SK-MEL-5 (cell line): ENCODE measurements at places on chromosomes 2 and 18. TPM values are rescaled to one million over a fixed set of nuclear protein-coding genes. Genes with fewer than 3 reads are reported as not detected.
A peak's percentile ranks its signal among the peaks of the same experiment; 100 is the strongest.

- DNase-seq: no peak
These were observed 46.1 kb upstream of the RAB1A start for GRCh38 chr2:65175894-65176530.

GRCh38 chr2:101089942-101090799, 61.0 kb downstream of the TBC1D8 start:
- DNase-seq: no peak

The UPP2 gene
- not detected in 2 replicates for total RNA-seq

DNA sequence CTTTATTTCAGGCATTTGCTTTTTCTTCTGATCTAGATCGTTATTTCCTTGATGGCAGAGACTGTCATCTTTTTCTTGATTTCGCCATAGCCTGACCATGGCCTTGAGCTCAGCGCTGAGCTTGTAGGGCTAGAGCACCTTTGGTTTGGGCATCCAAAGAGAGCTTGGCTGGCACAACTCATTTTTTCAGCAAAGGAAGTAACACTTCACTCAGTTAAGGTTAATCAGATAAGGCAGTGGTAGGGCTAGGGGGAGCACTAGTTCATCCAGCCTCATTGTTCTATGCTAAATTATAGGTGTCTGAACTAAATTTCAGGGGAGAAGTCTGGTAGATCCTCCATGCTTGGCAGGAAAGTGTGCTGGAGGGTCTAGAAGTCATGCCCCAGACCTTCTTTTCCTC, 125.0 kb downstream of the SETBP1 start:
- no peak for DNase-seq

DNA sequence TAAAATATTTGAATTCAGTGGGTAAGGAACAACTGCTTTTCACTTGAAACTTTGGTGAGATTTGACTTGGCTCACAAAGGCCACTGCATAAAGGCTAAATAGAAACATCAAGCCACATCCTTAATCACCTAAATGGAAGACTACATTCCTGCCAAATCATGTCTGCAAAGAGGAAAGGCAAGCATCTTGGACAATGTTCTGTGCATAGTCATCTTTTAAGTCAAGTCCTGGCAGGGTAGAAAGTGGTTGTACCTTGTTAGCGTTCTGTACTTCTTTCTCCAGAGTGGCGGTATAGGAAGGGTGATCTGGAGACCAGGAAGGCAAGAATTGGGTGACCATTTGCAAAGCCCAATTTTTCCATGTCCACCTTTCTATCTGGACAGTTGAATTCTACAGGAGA, 121.4 kb upstream of the SLC14A2 start:
- DNase-seq: no peak

The USP14 gene
- 16.8 and 18.4 TPM in 2 replicates for total RNA-seq

The RGPD4 gene
- total RNA-seq: 0.08 TPM in 1 of 2 replicates, not detected in the other

DNA sequence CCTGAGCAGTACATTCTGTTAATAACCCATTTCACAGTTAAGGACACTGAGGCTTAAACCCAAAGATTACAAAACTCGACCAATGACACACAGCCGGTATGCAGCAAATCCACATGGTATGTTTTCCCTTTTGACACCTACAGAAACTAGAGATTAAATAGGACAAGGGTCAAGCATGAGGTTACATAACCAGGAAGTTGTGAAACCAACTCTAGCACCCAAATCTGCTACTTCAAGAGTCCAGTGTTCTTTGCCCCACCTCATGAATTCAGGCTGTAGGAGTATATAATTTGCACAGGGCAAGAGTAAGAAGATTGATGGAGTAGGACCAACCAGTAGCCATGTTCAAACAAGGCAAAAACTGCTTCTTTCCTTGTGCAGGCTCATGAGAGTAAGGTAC, 249.8 kb downstream of the BCL11A start:
- no peak for DNase-seq

The SULT1C2 gene
- total RNA-seq: 5.0 and 10.7 TPM in 2 replicates

The COL4A3 gene
- 0.03 TPM in 1 of 2 replicates, not detected in the other for total RNA-seq

GRCh38 chr2:145806546-145806945, 1286.6 kb upstream of the ZEB2 start:
- DNase-seq: no peak

DNA sequence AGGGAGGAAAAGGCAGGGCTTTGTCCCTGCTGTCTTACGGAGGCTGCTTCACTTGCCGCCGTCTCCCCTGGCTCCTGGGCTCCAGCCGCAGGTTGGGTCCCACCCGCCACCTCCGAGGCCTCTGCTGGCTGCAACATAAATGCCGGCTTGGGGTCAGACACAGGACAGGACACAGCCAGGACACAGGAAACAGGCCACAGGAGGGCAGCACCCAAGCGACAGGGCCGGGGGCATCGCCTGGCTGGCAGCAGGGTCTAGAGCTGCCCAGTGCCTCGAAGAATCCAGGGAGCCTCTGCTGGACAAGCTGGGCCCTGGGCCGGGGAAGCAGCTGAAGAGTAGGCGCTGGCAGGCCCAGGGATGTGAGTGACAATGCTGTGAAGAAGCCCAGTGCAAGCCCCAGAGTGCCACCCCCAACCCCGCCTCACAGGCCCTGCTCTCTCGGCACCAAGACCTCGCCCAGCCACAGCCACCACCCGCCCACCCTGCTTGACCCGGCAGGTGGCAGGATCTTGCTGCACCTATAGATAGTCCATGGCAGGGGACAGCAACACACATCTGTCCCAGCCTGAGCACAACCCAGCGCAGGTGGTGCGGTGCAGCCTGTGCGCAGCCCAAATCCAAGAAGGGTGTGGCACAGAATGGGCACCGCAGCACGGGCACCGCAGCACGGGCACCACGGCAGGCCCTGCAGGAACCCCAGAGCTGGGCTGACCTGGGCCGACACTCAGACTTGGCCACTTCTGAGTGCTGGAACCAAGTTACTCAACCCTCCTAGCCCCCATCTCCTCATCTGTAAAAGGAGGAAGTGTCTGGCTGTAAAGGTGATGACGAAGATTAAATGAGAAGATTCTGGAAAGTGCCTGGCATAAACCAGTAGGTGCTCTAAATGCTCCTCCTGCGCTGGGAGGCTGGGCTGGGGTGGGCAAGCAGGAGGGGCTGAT, 55.6 kb downstream of the BIN1 start:
- peak; percentile 7 for DNase-seq

DNA sequence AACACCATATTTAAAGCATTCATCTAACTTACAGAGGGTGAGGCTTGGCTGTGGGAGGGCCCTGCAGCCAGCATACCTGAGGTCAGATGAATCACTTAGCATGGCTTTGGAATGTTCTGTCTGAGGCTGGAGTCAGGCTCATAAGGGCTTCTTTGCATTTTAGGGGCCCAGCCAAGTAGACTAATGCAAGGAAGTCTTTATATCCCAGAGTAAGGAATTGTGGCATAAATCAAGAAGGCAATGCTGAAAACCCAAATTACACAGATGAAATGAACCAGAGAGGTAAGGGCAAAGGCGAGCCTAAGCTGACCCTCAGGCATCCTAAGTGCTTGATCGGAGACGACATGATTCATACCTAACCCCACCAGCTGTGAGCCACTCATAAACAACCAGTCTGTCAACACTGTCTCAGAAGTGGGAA, 383.6 kb downstream of the DCC start:
- no peak for DNase-seq

- DNase-seq: no peak
These were observed 19.5 kb downstream of the MALL start for GRCh38 chr2:110095994-110096633.

The COLEC11 gene
- total RNA-seq: not detected in 2 replicates

- DNase-seq: no peak
These were observed 15.9 kb downstream of the POLI start for GRCh38 chr18:54284981-54285785.

DNA sequence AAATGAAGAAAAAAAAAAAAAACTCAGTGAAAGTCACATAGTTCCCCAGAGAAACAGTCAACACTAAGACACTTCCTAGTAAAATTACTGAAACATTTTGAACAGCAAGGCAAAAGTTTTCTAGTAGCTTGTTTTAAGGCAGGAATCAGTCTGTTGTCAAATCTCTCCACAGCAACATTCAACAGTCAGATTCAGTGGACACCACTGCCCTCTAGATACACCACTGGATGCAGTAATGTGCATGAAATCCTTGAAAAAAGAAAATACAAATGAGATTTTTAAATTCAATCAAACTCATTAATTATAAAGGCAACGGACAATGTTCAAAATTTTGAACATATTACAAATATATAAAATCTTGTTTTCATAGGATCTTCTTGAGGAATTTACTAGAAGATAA, 46.4 kb downstream of the GRB14 start:
- DNase-seq: no peak

- DNase-seq: no peak
These were observed 3.8 kb upstream of the GATA6 start for GRCh38 chr18:22165603-22166068.

The COBLL1 gene
- total RNA-seq: 4.6 and 7.7 TPM in 2 replicates

- DNase-seq: no peak
These were observed 48.5 kb upstream of the ASPRV1 start for GRCh38 chr2:70009762-70010575.

DNA sequence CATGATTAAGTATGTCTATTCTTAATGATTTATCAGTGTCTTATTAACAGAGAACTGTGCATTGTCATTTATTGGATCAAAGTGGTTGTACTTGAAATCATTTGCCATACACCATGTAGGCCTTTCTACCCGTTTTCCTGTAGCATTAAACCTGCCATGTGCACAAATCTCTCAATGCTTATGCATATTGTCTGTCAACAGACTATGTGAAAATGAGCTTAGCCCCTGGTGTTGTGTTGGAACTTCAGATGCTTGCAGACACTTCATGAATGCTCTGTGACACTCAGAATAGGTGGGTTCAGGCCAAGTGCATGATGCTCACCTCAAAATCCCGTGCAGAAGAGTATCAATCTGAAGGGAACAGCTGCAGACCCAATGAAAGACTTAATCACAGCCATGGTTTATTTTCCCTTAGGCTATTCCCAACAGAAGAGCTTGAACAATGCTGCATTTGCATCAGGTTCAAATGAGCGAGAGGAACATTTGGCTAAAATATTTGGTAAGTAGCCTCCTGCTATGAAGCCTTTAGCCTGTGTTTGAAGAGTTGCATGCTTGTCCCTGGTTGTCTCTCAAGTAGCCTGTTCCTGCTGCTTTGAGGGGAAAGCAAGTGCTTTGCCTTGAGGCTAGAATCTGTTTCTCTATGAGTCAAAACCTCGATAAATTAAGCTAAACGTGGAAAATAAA, 6.1 kb downstream of the C2orf92 start:
- DNase-seq: no peak

GRCh38 chr2:120230515-120231471, 7.6 kb upstream of the TMEM185B start:
- no peak for DNase-seq

DNA sequence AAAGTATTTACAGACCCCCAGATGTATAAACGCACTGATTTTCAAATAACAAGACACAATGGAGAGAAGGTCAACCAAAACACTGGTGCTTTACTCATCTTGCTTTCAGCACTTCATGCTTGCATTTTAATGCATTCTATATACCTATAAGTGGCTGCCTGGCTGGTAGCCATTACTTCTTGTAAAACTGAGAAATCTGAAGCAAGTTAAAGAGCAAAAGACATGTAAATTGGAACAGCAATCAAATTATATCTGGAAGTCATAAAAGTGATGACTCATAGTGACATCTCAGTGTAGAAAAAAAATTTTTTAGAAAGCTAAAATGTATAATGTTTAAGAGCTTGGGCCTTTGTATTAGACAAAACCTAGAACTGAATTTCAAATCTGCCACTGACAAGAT, 106.2 kb downstream of the CCDC141 start:
- DNase-seq: no peak

The ATL2 gene
- 130 and 148 TPM in 2 replicates for total RNA-seq

The IL1A gene
- not detected in 2 replicates for total RNA-seq

DNA sequence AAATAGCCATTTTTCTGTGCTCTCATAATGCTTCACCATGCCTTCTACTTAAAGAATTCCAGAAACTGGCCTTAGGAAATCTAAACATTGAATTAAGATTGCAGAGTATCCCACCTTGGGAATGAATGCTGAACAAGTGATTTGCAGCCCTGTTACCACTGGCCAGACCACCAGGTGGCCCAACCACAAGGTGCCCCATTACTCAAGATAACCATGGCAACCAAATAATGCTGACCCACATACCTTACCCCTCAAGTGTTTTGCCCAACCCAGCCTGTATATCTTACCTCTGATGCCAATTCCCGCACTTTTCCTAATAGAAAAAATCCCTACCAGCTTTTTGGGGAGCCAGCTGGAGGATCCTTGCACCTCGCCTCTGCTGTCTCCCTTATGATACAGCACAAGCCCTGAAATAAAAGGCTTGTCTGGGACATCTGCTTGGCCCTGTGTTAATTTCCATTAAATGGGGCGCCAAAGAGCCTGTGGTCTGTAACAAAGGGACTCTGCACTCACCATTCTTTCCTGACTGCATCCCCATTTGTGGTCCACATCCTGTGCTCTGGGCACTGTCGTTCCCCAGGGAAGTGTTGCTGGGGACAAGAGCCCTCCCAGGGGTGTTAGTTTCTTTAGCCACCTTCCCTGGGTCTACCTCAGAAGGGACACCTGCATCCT, 17.3 kb upstream of the KCNF1 start:
- DNase-seq: no peak

DNA sequence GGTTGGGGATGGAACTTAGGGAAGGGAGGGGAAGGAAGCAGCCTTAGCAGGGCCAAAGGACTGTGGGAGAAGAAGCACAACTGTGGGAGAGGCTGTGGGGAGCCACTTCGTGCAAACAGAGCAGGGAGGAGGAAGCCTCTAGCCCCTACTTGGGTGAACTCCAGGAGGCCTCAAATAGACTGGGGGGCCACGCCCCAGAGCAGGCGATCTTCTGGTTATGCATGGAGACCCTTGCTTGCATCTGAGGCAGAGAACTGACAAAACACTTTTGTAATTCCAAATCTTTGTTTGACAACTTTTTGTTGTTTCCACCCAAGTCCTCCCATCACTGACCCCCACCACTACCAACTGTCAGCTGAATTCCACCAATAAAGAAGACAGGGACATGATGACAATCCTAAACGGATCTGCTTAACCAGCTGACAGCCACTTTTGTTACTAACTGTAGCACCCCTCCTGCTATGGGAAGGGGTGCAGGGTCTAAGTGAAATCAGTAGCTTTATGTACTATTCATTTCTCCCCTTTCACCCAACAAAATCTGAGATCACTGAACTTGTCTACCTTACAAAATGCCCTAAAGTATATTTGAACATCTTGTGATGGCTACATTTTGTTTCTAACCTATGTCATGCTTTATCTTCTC, 80.5 kb upstream of the CPO start:
- no peak for DNase-seq

The SNORC gene
- total RNA-seq: 0.55 and 1.1 TPM in 2 replicates

The GDF7 gene
- 0.71 and 0.75 TPM in 2 replicates for total RNA-seq

DNA sequence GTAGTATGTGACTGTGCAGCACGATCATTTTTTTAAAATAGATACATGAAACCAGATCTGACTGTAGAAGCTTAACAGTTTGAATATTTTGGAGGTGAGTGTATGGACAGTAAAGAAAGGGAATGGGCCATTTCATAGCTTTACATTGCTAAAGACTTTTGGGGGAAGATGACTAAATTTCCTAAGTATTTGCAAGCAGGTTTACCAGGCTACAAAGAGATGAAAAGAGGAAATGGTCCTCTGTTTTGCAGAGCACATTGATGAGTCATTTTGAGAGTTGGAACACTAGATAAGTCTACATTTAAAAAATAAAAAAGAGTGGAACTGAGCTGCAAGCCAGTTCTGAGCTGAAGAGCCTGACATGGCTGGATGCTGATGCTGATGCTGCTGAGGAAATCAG, 115.7 kb upstream of the LRATD1 start:
- no peak for DNase-seq
